ENCODE measurements at places on chromosomes 5 and 9. TPM values are rescaled to one million over a fixed set of nuclear protein-coding genes. Genes with fewer than 3 reads are reported as not detected.

Gene ZNF462
- 108 TPM for total RNA-seq

Gene SHC3
- 49.3 TPM for total RNA-seq

Gene MARCOL
- not detected for total RNA-seq

Gene ACOT12
- 1.6 TPM for total RNA-seq

Gene ZNG1A
- total RNA-seq: 29.3 TPM

Gene PSAT1
- total RNA-seq: 17.1 TPM

Gene PCA3
- 0.82 TPM for total RNA-seq

Gene SCAI
- total RNA-seq: 50.5 TPM
